ENCODE measurements at places on chromosomes 4 and X.

GRCh38 chrX:118528071-118528737 lies 32.6 kb downstream of the DOCK11 start:
- DNase-seq, result no peak

DNA sequence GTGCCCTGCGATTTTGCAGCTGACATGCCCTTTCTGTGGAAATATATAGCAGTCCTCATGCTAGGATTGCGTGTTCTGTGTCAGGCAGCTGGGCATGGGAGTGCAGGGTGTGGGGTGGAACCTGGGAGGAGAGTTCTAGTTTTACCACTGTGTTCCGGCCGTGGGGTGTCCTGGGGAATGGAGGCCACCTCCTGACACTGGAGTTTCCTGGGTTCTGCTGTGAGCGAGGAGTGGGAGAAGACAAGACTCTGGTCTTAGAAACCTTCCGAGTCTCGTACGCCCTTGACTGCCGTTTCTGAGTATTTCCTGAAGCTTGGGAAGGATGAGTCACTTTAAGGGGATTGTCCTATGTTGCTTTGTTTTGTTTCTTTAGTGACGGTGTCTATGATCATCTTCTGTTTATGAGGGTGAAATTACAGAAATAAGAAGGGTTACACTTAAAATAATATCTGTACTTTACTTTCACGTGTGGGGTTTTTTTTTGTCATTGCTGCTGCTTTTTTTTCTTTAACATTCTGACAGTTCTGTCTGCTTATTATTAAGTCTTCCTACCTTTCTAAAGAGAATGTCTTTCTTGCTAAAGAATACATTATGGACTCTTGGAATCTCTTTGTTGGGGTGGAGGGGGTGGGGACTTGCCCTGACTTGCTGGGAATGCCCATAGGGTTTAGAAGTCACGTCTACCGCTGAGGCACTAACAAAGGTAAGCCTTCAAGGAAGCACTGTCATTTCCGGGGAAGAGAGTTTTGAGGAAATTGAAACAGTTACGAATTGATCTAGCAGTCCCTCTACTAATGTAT lies 19.1 kb downstream of the CD99 start:
- no peak for DNase-seq

GRCh38 chr4:52873191-52873590 lies 11.1 kb downstream of the RASL11B start:
- no peak for DNase-seq

DNA sequence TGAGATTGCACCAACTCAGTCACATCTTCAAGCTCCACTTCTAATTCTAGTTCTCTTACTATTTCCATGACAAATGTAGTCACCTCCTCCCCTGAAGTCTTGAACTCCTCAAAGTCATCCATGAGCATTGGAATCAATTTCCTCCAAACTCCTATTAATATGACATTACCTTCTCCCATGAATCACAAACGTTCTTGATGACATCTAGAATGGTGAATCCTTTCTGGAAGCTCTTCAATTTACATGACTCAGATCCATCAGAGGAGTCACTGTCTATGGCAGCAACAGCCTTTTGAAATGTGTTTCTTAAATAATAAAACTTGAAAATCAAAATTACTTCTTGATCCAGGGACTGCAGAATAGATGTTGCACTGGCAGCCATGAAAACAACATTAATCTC lies 34.5 kb downstream of the GALNTL6 start:
- DNase-seq, result no peak

DNA sequence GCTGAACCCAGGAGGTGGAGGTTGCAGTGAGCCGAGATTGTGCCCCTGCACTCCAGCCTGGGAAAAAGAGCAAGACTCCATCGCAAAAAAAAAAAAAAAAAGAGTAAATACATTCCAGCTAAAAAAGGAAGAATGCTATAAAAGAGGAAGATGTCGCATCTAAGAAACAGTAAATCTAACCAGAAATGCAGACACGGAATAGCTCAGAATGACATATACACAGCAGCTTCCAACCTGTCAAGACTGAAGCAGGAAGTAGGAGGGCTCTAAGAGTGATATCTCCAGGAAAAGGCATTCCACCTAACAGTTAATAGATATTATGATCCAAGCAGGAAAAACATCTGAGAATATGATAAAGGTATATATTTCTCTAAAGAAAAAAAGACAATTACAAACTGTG lies 16.0 kb downstream of the CLOCK start:
- no peak for DNase-seq

DNA sequence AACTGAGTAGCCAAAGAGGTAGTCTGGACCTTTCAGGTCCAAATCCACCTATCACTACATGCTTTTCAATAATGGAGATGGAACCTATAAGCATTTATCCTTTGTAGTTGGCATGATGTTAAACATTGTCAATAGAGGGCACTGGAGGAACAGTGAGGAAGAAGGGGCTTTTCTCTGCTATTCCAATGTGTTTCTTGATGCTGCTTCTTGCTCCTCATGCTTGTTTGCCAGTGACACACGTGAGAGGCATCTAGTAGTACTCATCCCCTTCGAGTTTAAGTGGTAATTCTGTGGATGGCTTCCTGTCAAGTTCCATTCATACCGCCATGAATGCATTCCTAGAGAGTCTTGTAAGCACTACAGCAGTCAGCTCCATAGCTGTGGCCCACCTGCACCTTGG lies 84.0 kb downstream of the NAA11 start:
- no peak for DNase-seq

DNA sequence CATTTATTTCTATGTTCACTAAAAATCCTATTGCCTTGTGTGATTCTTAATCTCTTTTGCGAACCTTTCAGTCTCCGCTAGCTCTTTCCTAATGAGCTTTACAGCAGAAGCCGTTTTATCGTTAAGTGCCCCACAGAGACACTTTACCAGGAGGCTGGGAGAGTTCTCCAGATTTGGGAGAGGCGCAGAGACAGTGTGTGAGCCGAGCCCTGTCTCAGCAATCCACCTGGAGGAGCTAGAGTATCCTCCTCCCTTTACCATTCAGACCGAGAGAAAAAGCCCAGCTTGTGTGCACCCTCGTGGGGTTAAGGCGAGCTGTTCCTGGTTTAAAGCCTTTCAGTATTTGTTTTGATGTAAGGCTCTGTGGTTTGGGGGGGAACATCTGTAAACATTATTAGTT lies 54.9 kb upstream of the MTM1 start:
- no peak for DNase-seq

GRCh38 chr4:124401606-124402005 lies 310.9 kb downstream of the ANKRD50 start:
- DNase-seq, result no peak

DNA sequence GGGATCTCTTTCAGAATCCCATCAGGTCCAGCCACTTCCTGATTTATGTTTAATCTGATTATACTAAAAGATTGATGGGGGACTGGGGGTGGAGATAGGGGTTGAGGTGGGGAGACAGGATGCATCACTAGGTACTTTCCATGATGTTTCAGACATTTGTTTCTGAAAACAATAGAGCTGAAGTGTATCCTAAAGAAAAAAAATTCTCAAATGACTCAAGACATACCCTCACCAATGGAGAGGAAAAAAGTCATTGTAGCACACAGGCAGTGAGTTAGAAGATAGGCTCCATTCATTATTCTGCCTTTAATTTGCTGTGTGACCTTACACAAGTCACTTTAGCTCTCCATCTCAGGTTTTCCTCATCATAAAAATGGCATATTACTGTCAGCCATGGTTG lies 33.1 kb downstream of the LHFPL1 start:
- DNase-seq, result no peak

All from hypothalamus (tissue), 51 donors.